ENCODE measurements at places on chromosomes 3 and 15. TPM values are rescaled to one million over a fixed set of nuclear protein-coding genes. Genes with fewer than 3 reads are reported as not detected.

Gene MUSTN1
- total RNA-seq, result not detected

Gene C3orf85
- not detected for total RNA-seq

Gene MESD
- total RNA-seq, result 13.2 TPM

Gene ZDHHC23
- total RNA-seq, result 0.70 TPM

Gene RTP3
- not detected for total RNA-seq

Gene ZNF502
- total RNA-seq, result 3.9 TPM

Gene CEP70
- total RNA-seq, result 17.9 TPM

Gene IRAK2
- total RNA-seq, result 6.8 TPM

Gene ACVR2B
- 1.4 TPM for total RNA-seq

Gene GP9
- not detected for total RNA-seq
